ENCODE measurements at places on chromosomes 3 and 15. TPM values are rescaled to one million over a fixed set of nuclear protein-coding genes. Genes with fewer than 3 reads are reported as not detected.

DNA sequence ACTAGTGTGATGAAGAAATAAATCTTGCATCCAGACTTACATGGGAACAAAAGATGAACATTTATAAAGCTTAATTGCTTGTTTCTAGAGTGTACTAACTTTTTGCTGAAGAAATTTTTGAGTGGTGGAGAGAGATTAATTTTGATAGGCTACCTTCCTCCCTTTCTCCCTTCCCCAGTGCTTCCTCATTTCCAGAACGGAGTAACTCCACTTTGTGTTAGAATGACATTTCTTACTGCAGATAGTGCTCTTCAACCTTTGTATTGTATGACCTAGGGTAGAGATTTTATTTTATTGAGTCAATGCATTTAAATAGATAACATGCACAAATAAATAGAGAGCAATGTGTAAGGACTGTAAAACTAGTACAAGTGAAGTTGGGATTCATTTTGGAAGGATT lies 1.9 kb downstream of the ATP1B3 start:
- no peak for DNase-seq

DNA sequence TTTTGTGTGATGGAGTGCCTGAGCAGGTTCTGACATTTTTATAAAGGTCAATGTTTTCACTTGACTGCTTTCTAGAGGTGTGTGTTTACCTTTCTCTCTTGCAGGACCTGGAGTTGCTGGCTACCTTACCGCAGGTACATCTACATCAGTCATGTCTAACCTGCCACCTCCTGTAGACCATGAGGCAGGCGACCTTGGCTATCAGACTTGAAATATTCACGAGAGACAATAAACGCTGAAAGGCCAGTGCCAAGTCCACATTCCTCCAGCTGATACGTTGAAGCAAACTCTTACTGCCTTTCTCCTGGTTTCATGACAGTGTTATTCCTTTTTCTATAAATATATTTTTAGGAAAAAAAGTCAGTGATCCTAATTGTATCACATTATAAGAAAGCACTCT lies 59.0 kb upstream of the ACKR4 start:
- DNase-seq: no peak

DNA sequence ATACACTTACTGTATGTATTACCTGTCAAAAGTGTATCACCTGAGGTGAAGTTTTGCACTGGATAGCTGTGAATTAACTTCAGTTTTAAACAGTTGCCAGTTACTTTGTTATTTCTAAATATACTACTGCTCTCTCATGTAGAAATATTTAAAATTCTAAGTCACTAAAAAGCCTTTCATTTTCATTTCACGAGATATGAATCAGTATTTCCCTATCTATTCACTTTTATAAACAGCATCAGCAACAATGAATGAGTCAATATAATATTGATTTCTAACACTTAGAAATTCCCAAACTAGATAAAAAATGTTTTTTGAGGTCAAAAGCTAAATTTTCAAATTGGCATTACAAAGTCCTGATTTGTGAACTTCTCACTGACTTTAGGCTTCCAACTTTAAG lies 32.6 kb downstream of the UBE3A start:
- DNase-seq: no peak

- peak; percentile 83 for DNase-seq
These were observed 170.0 kb upstream of the NDN start for GRCh38 chr15:23857028-23857641.

The SMCO1 gene
- not detected for total RNA-seq

Data from SK-MEL-5 (cell line).